ENCODE measurements at places on chromosomes 11 and 22. TPM values are rescaled to one million over a fixed set of nuclear protein-coding genes. Genes with fewer than 3 reads are reported as not detected.

Gene IGSF9B
- polyA plus RNA-seq = 0.36 TPM

- no peak for DNase-seq
These were observed 16.3 kb upstream of the TMEM41B start for GRCh38 chr11:9330387-9331384.

DNA sequence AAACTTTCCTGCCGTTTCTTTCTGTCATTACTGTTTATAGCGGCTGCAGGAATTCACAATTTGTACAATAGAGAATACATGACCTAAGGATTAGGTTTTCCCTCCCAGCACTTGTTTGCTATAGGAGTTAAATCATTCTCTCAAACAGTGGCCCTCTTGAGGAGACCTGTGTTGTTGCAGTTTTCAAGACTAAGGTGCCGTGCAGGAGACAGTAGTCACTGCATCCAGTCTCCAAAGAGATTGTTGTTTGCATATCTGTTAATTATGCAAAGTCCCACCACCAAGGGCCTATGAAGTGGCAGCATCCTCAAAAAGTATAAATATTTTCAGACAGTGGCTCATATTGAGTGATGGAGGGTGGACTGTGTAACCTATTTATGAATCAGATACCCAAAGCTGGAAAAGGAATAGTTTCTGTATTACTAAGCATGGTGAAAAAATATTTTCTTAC, 2.3 kb downstream of the PRSS23 start:
- DNase-seq = peak; percentile 62

GRCh38 chr11:45155058-45155551, 8.7 kb downstream of the PRDM11 start:
- DNase-seq = no peak

GRCh38 chr11:116499396-116500003, 273.3 kb downstream of the BUD13 start:
- DNase-seq = peak; percentile 48

DNA sequence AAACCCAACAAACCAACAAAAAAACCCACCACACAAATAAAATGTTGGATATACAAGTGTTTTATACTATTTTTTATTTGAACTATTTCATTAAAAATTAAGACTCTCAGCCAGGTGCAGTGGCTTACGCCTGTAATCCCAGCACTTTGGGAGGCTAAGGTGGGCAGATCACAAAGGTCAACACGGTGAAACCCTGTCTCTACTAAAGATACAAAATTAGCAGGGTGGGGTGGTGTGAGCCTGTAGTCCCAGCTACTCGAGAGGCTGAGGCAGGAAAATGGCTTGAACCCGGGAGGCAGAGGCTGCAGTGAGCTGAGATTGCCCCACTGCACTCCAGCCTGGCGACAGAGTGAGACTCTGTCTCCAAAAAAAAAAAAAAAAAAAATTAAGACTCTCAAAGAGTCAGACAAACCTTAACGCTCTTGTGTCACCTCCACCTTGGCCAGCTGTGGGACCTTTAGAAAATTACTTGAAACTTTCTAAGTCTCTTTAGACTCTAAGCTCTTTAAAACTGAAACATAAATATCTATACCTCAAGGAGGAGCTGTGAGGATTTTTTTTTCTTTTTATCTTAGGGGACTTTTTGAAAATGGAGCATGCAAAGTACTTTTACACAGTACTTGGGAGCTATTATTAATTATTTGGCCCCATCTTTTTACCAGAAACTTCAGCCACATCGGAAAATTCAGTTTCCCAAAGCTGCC, 68.4 kb upstream of the CLNS1A start:
- DNase-seq = no peak

Gene CD3E
- polyA plus RNA-seq = 0.06 TPM

GRCh38 chr22:35731321-35731720, 13.6 kb downstream of the APOL5 start:
- DNase-seq = no peak

DNA sequence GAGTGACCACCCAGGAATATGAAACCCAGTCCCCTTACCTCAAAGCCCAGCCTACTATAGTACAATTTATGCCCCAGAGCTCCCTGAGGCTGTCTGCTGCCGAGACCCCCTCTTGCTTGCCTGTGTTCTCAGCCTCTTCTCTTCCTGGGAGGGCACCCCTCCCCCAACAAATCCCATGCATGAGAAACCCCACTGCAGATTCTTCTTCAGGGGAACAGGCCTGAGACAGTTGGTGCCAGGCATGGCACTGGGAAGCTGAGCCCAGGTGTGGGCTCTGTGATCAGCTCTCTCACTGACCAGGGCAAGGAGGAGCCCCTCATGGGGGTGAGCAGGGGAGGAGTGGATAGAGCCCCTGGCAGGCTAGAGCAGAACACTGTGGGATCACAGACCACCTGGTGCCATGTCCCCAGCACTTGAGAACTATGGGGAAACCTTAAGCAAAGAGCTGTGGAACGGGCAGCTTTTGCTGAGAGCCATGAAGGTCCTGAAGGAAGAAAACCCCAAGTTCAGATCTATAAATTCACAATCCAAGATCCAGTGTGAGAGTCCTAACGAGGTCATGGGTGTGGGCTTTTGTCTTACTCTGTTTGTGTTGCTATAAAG, 46.5 kb upstream of the TH start:
- DNase-seq = no peak

DNA sequence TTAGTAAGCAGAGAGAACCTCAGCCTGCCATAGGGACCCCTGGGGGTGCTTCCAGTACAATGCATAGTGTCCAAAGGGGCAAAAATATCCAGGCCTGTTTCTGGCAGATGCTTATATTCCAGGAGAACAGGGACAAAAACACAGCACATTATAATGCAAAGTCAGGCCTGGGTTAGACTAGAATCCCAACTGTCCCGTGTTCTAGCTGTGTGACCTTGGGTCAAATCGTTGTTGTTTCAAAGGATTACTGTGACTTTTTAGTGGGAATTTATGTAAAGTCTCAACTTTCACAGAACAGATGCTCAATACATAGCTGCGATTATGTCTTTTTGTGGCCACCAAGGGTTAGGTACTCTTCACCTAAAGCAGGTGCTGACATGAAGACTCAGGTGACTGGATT, 86.0 kb downstream of the USP35 start:
- no peak for DNase-seq

DNA sequence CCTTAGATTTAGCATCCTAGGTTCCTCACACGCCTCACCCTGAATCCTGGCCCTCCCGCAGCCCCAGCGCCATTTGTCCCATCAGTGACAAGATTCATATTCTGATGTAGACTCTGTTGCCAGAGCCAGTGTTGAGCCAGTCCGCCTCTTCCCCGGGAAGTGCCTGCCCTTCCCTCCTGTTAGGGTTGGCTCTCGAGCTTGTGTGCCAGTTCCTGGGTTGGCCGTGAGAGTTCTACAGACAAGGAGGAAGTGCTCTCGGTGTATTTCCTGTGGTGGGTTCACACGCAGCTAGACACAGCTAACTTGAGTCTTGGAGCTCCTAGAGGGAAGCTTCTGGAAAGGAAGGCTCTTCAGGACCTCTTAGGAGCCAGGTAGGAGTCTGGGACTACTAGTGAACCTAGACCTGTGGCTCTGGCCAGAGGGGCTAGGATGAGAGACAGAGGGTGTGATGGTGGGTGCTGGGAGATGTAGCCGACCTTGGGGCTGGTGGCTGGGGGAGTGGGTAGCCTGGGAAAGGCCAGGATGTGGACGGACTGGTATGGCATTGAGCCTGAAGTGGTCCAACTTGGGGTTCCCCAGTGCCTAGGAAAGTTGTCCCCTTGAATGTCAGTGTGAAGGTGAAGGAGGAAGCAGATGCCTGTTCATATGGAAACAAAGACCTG, at the start of gene IL18BP:
TSS of gene IL18BP (plus strand) at position 261 of the 662 bp plus-strand sequence. CDS start 1,076 bp downstream, outside the sequence.
- DNase-seq = no peak

DNA sequence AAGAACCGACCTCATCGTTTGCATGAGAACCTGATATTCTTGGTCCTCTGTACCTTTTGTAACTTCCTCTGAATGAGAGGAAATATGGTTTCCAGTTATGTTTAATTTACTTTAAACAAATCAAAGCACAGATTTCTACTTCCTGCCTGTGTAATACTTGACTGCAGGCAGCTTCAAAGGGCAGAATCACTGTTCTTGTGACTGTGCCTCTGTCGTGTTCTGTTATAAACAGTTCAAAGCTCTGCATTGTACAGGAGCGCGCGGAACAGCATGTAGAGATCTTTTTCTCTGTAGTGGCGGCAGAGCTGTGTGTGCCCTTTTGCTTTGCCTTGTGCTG, 73.2 kb upstream of the CLDN5 start:
- no peak for DNase-seq

DNA sequence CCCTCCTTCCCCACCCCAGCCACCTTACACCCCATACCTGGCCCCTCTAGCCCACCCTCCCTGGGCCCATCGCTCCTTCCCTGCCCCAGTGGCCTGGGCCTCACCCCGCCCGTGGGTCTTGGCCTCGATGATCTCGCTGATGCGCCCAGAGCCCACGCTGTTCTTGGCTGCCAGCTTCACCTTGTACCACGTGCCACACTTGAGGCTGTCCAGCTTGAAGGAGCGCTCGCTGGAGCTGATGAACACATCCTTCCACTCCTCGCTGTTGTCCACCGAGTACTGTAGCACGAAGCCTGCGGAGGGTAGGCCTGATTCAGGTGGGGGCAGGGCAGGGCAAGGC, 110.1 kb downstream of the CEP164 start:
- no peak for DNase-seq

Gene UPK3A
- polyA plus RNA-seq = not detected

Data from keratinocyte (primary cell).